T1000 (cell line): ENCODE measurements at places on chromosomes 3 and 15.

GRCh38 chr3:21718161-21718765, 32.7 kb downstream of the ZNF385D start:
- DNase-seq, result peak; percentile 57

GRCh38 chr15:64452988-64453688, 7.2 kb upstream of the ZNF609 start:
- DNase-seq, result no peak

DNA sequence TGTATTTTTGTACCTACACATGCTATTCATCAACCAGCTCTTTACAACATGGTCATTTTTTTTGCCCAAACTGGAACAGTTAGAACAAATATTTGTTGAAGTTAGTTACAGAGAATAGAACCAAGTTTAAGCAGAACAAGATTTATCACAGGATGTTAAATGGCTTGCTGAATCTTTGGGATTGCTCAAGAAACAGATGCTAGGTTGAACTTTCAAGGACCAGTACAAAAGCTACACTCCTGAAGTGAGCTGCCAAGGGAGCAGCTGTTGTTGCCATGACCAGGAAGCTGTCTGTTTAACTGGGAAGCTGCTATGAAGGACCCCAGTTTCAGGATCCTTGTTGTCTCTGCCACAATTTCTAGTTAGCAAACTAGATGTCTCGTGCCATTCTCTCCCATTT, 53.7 kb downstream of the ZIC1 start:
- no peak for DNase-seq

DNA sequence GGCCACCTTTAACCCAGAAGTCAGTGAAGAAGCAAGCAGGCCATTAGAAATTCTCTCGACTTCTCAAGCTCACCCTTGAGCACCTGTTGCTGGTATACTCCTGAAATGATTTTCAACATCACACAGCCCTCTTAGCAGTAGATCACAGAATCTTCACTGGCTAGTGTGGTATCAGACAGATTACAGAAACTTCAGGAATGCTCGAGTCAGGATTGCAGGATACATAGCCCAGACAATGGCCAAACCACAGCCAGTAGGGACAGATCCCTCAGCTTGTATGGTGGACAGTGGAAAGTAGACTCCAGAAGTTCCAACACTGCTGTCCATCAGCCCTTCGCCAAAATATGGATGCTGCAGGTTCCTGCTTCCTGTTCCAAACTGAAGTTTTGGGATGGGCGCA, 4.5 kb upstream of the KLHL40 start:
- no peak for DNase-seq

DNA sequence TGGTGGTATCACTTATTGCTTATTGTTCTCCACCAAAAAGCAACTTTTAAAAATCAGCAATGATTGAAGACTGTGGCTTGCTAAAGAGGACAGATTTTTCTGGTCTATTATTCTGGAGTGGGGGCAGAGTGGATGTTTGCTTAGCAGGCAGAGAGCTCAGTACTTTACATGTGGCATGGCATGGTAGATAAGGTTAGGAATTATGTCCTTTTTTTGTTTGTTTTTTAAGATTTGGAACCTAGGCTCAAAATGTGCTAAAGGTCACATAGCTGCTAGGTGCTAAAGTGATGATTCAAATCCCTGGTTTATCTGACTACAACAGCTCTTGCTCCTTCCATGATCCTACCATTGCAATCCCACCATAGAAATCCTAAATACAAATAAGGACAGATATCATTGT, 331.0 kb upstream of the ADAMTS9 start:
- DNase-seq, result no peak

- DNase-seq, result no peak
Measured at GRCh38 chr15:90619468-90619867, 89.7 kb downstream of the CRTC3 start.

GRCh38 chr3:76723366-76723765, 316.5 kb upstream of the ROBO2 start:
- no peak for DNase-seq

GRCh38 chr15:91214675-91215590, 114.9 kb downstream of the SV2B start:
- DNase-seq, result no peak

- DNase-seq, result no peak
Measured at GRCh38 chr3:16033889-16034687, 140.4 kb upstream of the GALNT15 start.

GRCh38 chr15:90881181-90881977, 2.9 kb upstream of the FES start:
- no peak for DNase-seq

GRCh38 chr15:44102675-44103254, 92.3 kb downstream of the FRMD5 start:
- peak; percentile 28 for DNase-seq

DNA sequence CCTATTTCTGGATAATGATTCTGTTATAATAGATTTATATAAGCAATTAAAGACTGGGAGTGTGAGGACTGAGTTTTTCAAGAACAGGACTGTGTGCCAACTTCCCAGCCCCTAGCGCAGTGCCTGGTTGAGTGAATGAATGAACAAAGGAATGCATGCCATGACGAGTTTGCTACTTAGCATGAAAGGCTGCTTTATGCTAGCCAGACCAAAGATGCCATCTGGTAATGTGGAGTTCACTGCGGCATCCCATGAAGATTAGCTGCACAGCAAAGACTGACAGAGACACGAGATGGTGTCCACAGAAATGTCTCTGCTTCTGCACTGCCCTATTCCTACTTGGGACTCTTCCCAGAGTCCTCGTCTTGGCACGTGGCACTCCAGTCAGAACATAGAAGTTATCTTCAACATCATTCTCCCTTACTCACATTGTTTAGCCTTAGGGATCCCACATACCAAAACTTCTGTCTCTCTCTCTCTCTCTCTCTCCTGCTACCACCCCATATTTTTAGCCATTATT, 283.9 kb upstream of the CTNNB1 start:
- no peak for DNase-seq

- DNase-seq, result no peak
Measured at GRCh38 chr3:156705761-156706616, 31.6 kb downstream of the TIPARP start.

GRCh38 chr3:156630773-156631093, 43.7 kb upstream of the TIPARP start:
- DNase-seq, result no peak

- DNase-seq, result no peak
Measured at GRCh38 chr3:55183201-55183600, 255.3 kb upstream of the LRTM1 start.

- no peak for DNase-seq
Measured at GRCh38 chr3:151210676-151211381, 7.8 kb upstream of the GPR171 start.

GRCh38 chr3:31546162-31546561, 13.4 kb downstream of the STT3B start:
- no peak for DNase-seq

GRCh38 chr3:20013396-20013795, 1.3 kb upstream of the PP2D1 start:
- DNase-seq, result no peak

GRCh38 chr3:86942206-86942605, 48.7 kb downstream of the VGLL3 start:
- DNase-seq, result no peak

DNA sequence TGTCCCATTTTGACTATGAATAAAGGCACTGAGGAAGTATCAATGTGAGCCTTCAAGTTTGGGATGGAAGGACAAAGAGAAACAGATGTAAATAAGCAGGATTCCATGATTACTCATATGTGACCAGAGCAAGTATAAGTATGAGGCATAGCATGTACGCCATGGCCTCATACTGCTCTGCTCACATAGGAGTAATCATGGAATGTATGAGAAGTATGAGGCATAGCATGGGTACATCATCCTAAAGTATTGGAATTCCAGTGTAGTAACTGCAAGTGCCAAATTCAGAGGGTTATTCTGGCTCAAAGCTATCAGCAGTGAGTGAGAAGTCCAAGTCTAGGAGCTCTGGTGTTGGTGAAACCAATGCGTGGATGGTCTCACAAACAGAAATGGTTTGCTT, 81.2 kb upstream of the WDR72 start:
- no peak for DNase-seq

DNA sequence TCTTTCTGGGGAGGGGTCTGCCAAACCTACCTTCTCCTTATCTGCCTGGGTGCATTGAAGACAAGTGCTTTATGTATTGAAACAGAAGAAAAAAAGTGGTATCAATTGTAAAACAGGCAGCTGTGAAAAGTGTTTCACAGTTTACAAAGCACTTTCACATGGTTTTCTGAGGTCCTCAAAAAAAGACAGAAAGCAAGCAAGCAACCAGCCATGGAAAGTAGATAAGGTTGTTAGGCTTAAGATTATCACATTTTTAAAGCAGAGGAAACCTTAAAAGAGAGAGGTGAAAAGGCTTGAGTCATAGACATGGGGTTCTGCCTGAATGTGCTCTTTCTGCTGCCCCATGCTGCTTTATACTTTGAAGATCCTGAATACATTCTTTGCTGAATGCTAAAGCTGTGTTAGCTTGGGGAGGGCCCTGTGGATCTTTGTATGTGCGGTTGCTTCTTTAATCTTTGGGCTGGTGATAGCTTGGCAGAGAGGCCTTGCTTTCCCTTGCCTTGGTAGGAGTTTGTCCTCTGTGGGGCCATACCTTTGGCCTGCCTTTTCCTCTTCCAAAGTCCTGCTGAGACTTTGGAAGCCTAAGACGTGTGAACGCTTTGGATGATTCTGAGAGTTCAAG, 2.6 kb downstream of the SMAD3 start:
- DNase-seq, result no peak
